ENCODE measurements at places on chromosomes 7 and 10. TPM values are rescaled to one million over a fixed set of nuclear protein-coding genes. Genes with fewer than 3 reads are reported as not detected.
A peak's percentile ranks its signal among the peaks of the same experiment; 100 is the strongest.

DNA sequence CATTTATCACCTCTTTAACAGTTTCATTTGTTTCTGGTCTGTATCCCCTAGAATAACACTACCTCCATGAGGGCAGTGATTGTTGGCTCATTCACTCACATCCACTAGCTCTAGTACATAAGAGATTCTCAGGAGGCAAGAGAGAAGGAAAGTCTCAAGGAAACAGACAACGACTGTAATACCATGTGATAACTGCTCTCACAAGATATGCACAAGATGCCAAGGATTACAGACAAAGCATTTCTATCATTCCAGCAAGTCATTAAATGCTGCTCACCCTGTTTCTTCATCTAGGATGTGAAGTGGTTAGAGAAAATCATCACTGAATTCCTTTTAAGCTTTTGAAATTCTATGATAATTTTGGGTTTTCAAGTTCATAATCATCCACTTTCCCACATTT is 115.3 kb downstream of the HIBADH start:
- H3K4me3 ChIP-seq = no peak overlapping the region
- H3K27me3 ChIP-seq = no peaks in the 10 kb centered on the region
- H3K4me1 ChIP-seq = peaks cover 37% of the 10 kb centered on the region
- no peak overlapping the region for H3K27ac ChIP-seq
- peak; percentile 37 for DNase-seq

DNA sequence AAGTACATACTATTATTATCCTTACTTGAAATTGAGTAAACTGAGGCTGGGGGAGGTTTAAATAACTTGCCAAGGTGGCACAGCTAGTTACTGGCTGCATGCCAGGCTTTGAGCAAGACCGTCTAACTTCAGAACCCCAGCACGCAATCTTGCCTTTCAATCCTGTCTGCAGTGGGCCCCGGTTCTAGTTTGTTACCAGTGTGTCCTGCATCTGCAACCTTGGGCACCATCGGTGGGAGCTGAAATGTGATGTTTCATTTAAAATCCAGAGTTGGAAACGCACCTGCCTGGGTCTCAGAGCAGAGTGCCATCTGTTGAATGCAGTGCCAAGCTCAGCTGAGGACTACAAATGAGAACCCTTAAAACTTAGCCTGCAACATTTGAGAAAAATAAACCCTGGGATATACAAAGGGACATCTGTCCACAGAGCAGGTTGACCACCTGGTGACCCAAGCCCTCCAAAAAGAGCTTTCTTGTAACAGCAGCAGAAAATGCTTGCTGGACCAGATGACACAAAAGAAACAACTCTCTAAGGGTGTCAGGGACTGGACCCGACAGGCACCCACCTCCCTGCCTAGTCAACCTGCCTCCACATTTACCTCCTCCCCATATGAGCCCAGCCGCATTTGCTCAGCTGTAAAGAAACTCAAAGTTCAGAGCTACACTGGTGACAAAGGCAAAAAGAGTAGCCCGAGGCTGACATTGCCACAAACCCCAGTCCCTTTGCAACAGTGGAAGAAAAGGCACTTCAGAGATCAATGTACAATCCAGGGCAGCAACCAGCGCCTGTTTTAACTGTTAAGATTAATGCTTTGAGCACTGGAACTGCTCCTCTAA is 1.7 kb downstream of the SH3PXD2A start:
- H3K27ac ChIP-seq = no peak overlapping the region
- no peaks in the 10 kb centered on the region for H3K36me3 ChIP-seq
- peaks cover 47% of the 10 kb centered on the region for H3K27me3 ChIP-seq
- H3K4me1 ChIP-seq = peaks cover 10% of the 10 kb centered on the region
- H3K4me3 ChIP-seq = peak overlapping the region; percentile 92

GRCh38 chr7:50591098-50591479 is 25.9 kb upstream of the DDC start:
- no peak overlapping the region for H3K4me3 ChIP-seq
- no peaks in the 10 kb centered on the region for H3K4me1 ChIP-seq
- H3K36me3 ChIP-seq = 0 out of 2 replicates have a peak, but pooled peaks cover 7% of the 10 kb centered on the region
- H3K27me3 ChIP-seq = no peaks in the 10 kb centered on the region
- H3K27ac ChIP-seq = peak overlapping the region; percentile 39

GRCh38 chr10:44787480-44788075 is 123.6 kb upstream of the TMEM72 start:
- H3K27me3 ChIP-seq = no peaks in the 10 kb centered on the region
- no peak for DNase-seq
- H3K36me3 ChIP-seq = no peaks in the 10 kb centered on the region
- no peak overlapping the region for H3K4me3 ChIP-seq
- H3K4me1 ChIP-seq = no peaks in the 10 kb centered on the region

Gene ANKRD26
- polyA plus RNA-seq = 23.1 TPM

Gene CYP2E1
- polyA plus RNA-seq = 1.4 TPM

Data from GM23338 (cell line).